NCI-H1105 (cell line): ENCODE measurements at places on chromosomes 11 and 22.

DNA sequence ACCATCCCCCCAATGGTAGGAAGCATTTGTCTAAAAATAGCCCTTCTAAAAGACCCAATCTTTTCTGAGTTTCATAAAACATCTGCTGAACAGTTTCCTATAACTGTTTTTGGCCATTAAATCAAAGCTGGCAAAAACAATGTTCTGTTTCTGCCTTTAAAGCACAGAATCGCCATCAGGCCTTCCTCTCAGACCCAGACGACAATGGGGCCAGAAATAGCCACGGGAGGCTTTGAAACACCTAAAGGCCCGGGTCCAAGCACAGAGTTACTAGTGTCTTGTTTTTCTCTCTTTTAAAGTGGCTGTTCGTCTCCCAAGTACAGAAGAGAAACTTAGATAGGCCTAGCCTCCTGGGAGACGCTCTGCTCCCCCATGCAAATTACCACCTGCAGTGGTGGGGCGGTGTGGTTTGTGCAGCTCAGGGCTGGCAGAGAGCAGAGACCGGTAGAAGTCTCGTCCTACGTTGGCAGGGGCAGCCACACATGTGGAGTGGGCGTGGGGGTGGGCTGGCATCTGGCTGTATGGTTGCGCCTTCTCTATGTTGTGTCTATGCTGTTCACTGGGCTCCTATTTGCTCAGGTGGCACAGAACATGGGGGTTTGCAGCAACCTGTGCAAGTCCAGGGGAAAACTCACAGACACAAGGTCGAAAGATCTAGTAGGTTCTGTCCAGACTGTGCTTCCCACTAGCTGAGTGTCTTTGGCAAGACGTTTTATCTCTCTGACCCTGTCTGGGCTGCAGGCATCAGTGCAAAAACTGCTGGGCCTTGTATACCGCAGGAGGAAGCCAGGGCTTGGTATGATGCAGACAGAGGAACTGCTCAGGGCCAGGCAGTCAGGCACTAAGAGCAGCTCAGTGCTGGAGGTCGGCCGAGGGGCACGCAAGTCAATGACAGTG, 23.6 kb upstream of the ETS1 start:
- DNase-seq = no peak

GRCh38 chr11:104332110-104332509, 168.2 kb upstream of the PDGFD start:
- no peak for DNase-seq

DNA sequence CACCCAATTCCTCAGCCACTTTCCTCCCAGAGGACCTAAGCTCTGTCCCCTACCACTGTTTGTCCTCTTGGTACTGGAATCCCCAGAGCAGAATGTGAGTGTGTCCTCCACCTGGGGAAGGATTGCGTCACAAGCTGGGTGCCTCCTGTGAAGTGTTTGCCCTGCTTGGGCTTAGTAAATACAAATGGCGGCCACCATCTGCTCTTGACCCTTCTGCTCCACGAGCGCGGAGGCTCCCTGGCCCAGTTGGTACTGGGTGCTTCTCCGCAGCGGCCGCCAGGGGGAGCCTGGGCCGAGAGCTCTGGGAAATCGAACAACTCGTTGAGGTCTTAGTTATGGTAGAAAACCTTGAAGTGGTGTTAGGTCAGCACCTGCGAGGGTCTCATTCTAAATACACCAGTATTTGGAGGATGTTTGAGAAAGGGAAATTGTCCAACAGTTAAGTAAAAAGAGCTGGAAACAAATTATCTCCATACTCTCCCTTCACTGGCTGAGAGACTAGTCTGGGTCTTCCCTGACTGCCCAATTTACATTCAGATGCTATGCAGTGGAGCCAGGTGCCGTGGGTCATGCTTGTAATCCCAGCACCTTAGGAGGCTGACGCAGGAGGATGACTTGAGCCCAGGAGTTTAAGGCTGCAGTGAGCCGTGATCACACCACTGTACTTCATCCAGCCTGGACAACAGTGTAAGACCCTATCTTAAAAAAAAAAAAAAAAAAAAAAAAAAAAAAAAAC, 74.6 kb upstream of the TEAD1 start:
- DNase-seq = no peak

DNA sequence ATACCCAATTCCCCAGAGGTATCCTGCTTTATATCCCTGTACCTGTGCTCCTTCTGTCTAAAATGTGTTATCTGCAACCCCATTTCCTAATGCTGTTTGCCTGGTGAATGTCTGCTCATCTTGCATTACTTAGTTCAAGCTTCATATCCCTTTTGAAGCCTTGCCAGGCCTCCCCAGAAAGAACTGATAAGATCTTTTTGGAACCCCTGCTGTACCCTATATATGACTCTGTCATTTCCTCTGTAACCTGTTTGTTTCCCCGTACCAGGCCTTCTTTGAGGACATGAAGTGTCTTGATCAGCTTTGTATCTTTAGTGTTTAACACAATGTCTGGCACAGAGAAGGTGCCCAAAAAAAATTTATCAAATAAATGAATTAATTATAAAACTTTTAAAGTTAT, 77.6 kb downstream of the LIF start:
- DNase-seq = no peak

DNA sequence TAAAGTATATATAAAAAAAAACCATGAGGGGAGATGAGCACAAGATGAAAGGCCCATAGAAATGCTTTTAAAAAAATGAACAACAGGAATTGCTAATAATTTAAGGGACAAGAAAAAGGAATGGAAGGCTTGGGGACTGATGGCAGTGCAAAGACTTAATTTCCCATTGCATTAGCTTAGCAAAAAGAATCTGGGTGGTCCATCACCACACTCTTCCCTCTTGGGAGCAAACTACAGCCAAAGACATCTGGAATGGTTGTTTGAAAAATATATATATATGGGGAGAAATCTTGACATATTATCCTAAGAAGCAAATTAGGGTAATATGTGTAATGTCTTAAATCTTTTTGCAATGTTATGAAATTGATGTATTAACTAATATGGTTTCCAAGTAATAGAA, 727.1 kb downstream of the METTL15 start:
- DNase-seq = no peak

DNA sequence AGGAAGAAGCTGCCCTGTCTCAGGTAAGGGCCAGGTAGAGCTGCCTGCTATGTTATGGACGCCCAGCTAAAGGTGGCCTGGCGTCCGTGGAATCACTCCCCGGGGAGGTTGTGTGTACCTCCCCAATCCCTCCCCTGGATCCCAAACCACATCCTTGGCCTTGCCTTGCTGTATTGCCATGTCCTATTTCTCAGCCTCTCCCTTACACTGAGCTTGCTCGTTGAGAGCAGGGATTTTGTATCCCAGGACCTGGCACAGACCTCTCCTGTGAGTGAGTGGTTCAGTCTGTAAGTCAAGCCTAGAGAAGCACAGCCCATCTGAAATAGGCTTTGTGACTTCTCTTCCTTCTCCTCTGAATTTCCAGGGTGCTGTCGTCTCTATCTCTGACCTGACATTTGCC, 53.9 kb downstream of the TRAF6 start:
- no peak for DNase-seq

DNA sequence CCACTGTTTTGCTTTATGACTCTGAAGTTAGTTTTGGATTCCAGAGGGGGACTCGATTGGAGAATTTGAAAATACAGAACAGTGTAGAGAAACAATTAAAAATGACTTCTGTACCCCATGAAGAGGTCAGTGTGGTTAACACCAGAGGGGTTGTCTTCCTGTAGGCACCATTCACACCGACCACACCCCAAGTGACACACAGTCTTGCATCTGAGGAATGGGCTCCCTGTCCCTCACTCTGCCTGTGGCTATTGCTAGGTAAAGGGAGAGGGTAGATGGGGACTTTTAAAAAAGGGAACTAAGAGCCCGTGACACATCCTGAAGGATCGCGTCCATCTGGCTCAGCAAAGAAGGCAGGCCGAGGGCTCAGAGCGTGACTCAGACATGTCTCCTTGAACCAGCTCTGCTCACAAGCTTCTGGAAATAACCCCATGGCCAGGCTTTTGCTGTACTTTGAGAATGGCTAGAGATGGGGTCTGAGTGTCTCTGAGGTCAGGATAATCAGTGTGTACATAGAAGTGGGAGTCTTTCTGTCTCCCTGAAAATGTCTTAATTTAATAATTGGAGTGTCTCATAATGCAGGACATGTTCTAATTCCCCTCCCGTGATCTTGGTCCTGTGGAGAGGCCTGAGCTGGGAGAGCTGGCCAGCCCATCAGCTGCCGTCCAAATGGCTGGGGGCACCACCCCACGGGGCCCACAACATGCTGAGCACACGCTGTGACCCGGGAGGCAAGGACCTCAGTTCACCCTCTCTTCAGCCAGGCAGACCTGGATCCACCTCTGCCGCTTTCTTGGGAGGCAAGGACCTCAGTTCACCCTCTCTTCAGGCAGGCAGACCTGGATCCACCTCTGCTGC, 39.3 kb downstream of the SGSM1 start:
- no peak for DNase-seq

- DNase-seq = no peak
These were observed 5.0 kb upstream of the MRPL11 start for GRCh38 chr11:66443602-66444001.

- DNase-seq = no peak
These were observed 11.0 kb downstream of the GATD1 start for GRCh38 chr11:766106-766935.

DNA sequence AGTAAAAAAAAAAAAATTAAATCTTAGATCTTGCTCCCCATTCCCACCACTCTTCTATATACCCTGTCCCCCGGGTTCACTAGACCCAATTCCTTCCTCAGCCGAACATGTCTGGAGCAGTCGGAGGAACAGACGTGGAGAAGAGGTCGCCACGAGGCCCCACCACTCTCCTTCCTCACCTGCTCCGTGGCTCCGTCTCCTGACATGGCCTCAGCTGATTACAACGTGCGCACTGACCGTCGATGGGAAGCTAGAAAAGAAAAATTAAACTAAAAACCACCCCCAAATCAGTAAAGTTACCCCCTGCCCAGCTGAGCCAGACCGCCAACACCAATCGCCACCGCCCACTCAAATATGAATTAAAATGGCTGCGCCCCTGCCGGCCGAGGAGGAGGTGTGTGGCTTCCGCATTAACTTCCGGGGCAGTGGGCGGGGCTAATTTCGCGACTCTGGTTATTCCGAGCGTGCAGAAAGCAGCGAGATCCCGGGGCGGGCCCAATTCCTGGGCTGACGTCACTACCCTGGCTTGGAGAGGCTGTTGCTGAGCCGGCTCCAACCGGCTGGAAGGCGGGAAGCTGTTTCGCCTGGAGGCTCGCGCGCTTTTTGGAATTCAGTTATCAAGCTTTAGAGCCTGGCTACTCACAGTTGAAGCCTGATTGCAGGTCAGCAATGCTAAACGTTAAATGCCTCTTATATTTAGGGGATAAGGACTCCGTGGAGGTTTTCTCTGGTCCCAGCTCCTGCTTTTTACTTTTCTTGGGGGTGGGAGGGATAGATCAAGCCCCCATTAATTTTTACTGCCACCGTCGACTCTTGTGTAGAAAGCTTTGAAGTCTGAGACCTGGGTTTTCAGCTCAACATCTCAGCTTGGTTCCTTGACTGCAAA, at the start of gene CSTF3:
CSTF3 (minus strand) TSS at position 361 of the 886 bp plus-strand sequence; CDS start at position 206, 155 bp downstream.
- DNase-seq = peak; percentile 99

DNA sequence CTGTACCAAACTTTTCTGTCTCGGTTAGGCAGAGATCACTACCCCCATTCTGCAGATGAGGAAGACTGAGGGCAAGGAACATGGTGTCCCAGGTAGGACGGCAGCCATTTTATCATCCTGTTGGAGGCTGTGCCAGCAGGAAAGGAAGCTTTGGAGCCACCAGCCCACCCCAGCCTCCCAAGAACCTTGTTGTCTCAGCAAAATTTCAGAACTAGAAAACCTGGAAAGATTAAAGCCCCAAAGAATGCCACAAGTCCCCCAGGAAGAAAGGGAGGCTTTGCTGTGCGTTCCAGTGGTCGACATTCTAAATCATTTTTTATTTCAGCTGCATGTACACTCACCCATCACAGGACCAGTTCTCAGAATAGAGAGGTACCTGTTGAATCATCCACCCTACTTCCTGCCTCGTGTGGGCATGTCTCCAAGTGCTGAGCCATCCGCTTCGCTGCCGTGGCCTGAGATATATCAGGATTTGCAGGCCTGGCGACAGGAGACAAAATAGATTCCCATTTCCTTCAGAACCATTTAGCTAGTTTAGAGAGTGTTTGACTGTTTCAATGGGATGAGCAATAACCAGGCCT, 13.0 kb upstream of the EIF3D start:
- no peak for DNase-seq

DNA sequence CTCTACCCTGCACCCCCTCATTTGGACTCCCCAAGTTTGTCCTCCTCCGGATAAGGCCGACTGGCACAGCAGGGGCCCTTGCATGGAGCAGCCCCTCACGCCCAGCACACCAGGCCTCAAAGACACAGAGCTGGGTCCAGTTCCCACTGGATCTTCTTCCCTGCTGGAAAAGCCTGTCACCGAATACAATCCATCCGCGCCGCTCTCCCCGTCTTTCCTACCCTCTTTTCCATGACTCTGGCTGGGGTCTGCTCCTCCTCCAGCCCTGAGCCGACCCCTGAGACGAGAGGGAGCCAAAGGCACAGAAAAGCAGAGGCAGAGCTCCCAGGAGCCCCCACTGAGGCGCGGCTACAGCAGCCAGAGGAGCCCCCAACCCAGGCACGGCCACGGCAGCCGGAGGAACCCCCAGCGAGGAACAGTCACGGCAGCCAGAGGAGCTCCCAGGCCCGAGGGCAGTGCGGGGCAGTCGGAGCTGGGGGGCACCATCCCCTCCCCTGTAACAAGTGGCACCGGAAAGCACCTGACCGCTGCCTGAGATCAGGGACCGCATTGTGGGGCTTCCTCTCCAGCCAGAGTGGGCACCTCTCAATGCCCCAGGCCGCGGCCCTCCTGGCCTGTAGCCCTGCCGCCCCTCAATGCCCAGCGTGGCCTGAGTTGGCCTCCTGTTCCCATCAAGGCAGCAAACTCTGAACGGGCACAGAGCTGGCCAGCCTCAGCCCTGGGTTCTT, 12.0 kb downstream of the ALG12 start:
- no peak for DNase-seq

GRCh38 chr11:79413268-79413667, 27.6 kb downstream of the TENM4 start:
- peak; percentile 10 for DNase-seq

DNA sequence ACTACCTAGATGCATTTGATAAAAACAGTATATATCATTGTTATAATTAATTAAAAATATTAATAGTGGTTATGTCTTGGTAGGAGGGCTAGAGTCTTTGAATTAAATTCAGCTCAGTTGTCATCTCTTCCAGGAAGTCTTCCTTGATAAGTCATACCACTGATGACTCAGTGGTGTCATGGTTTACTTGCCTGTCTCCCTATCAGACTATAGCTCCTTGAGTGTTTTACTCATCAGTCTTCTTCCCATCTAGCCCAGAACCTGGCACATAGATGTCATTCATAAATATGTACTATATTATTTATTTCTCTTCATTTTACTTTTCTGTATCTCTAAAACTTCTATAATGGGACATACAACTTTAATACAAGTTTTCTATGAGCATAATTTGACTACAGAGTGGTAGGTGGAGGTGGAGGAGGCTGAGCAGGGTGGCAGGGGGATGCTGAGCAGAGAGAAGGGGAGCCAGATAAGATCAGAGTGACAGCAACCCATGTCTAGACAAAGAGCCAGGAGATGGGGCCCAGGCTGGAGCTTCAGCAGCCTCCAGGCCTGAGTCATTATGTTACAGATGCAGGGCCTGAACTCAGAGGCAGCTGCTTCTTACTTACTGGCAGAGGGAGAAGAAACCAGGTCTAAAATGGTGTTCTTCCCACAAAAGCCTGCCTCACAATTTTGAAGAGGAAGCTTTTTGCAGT, 82.3 kb upstream of the PHOX2A start:
- no peak for DNase-seq
